CD8-positive, alpha-beta T cell (primary cell): ENCODE measurements at places on chromosomes 11 and 22.

DNA sequence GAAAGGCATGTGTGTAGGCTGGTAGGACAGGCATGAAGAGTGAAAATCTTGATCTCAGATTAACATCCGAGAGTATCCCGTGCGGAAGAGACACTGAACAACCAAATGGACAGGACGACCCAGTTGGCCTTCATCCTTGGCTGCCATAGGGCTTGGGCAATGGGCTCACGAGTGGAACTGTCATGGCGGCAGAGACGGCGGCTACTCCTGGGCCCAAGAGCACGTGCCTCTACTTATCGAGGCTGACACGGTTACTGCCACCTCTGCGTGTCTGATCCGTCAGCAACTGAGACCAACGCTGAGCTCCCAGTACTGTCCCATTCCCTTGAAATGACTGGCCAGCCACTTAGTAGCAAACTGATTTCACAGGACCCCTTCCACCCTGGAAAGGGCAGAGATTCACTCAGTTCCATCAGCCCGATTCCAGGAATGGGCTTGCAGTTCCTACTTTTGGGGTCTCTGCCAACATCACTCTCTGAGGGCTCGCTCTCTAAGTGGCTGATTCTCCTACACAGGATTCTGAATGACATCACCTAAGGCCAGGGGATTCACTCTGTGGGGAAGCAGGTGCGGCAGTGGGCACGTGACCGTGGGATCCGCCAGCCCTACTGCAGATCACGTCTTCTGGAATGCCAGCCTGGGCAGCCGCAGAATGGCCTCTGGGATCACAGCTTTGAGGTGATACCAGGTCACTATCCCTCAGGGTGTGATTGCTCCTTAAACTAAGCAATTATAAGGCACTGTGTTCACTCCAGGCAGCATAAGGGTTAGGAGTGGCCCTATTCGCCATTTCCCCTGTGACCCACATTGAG lies 97.8 kb downstream of the RPS6KA4 start:
- DNase-seq = no peak

- no peak for DNase-seq
Observed at GRCh38 chr11:4018641-4019040, 76.0 kb upstream of the RRM1 start.

DNA sequence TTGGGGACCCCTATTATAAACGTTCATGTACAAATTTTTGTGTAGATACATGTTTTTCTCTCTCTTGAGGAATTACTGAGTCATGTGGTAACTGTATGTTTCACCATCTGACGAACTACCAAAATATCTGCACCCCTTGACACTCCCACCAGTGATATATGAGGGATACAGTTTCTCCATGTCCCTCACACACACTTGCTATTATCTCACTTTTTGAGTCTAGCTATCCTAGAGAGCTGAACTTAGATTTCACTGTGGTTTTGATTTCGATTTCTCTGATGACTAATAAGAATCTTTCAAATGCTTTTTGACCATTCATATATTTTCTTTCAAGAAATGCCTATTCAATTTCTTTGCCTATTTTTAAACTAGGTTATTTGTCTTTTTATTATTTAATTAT lies 200.2 kb downstream of the PGR start:
- DNase-seq = no peak

GRCh38 chr11:114202011-114202609 lies 94.1 kb upstream of the NNMT start:
- no peak for DNase-seq

GRCh38 chr11:28738549-28738948 lies 630.4 kb downstream of the METTL15 start:
- DNase-seq = no peak

DNA sequence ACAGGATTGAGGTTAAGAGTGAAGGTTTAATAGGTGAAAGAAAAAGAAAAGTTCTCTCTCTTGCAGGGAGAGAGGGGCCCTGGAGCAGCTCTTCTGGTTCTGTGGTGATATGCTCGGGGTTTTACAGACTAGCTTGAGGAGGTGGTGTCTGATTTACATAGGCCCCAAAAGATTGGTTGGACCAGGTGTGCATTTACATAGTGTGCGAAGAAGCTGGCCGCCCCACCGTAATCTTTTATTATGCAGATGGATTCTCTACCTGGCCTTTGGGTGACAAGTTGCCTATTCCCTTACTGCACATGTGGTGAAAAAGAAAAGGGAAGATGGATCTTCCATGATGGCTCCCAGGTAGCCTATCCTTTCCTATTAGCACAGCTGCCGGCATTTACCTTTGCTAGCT lies 219.9 kb upstream of the GRIA4 start:
- DNase-seq = no peak

GRCh38 chr11:70029861-70030380 lies 48.2 kb upstream of the ANO1 start:
- no peak for DNase-seq

DNA sequence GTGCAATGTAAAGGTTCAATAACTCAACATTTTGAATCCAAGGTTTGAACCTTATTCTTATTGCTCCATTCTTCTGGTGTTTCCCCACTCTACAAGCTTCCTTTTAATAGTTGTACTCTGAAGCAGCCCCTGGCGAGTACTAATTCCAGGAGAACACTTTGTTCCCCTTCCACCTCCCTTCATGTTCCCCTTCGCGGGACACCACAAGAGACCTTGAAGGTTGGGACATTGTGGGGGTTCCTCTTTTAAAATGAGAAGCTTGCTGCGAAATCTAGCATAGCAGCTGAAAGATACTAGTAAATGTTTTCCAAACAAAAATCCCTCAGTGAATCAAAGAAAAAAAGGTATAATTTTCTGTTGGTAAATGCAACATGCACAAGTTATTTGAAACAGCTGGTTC lies 626.3 kb upstream of the LRRC4C start:
- DNase-seq = no peak

GRCh38 chr11:33540946-33541915 lies 159.4 kb downstream of the C11orf91 start:
- no peak for DNase-seq

DNA sequence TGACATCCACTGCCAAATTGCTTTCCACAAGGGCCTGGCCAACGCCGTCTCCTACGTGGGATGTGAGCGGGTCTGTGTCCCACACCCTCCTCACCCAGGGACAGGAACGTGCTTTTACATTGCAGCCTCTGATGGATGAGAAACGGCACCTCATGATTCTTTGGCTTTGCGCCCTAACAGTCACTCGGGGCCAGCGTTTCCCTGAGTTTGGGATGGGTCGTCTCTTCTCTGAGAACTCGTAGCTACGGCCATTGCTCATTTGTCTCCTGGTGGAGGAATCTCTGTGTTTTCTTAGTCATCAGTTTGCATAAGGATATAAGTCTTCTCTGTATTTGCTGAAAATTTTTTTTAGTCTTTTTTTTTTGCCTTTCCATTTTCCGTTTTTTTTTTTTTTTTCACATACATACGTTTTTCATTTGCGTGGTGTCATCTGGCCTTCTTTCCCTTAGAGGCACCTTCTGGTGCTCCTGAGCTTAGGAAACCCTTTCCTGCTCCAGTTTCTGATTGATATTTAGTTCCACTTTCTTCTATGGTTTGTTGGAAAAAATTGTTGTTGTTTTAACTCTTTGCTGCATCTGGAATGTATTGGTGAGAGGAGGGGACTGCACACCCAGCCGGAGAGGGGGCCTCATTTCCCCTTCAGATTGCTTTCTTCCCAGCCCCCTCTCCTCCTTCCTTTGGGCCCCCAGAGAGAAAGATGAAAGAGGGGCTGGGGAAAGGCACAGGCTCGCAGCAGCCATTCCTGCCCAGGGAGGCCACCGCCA lies 12.0 kb downstream of the TNNT3 start:
- no peak for DNase-seq

DNA sequence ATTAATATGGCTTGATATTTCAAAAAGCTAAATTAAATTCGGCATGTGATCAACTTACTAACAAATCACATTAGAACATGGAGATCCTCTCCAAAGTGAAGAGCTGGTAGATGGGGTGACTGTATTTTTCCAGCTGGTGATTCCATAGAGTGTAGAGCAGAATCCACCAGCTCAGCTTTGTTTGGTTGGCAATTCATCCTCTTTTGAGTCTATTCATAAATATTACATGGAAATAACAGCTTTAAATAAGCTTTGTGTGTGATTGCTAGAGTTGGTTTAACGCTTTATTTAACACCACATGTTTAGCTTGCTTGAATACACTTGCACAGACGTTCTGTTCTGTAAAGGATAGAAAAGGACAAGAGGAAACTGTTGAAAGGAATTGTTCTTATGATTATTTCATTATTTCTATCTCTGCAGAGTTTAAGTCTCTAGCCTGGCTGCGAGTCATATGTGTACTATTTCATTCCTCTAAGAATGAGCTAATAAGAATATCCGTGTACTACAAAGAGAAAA lies 738.3 kb upstream of the KIRREL3 start:
- no peak for DNase-seq

DNA sequence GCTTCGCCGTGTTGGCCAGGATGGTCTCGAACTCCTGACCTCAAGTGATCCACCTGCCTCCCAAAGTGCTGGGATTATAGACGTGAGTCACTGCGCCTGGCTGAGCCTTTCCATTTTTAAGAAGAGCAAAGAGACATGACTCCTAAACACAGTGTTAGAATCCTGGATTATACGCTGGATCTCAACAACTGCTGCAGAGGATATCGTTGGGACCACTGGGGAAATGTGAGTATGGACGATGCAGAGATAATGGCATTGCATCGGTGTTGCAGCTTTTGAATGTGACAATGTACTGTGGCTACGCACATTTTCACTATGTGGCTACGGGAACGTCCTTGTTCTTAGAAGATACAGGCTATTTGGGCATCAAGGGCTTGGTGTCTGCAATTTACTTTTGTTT lies 6.2 kb downstream of the MRGPRF start:
- DNase-seq = no peak

DNA sequence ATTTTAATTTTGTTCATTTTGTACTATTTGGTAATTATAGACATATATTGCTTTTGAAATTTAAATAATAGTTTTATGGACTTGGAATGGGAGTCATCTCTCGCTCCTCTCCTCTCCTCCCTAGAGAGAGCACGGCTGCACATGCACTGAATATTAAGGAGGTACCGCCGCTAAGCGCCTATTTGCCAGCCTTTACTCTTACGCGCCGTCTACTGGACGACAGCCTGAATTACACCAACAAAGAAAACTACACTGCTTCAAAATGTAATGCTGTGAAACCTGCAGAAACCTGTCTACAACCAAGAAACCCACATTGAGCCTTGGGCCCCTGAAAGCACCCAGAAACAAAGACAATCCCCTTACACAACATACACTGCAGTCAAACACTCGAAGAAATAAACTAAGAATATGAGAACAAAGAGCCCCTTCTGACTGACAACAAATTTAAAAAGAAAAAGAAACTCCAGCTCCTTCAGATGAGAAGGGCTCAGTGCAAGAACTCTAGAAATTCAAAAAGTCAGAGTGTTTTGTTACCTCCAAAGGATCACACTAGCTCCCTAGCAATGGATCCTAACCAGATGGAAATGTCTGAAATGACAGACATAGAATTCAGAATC lies 737.2 kb downstream of the LRRC4C start:
- DNase-seq = no peak

GRCh38 chr11:35192347-35192746 lies 53.4 kb downstream of the CD44 start:
- DNase-seq = no peak

GRCh38 chr11:32899438-32899837 lies 6.8 kb downstream of the QSER1 start:
- no peak for DNase-seq

DNA sequence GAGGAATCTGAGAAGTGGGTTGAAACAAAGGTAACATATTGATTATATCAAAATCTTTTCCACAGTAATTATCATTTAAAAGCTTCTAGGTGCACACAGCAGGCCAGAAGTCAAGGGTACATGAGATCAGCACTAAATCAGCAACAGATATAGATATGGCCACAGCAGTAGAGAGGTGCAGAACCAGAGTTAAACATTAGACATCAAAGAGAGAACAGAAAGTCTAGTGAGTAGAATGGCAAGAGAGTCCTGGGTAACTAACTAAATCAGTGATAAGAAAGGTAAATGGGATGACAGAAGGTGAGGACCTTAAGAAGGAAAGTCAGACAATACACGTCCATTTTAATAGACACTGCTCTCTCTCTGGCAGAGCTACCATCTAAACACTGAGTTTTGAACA lies 119.5 kb upstream of the GRIA4 start:
- no peak for DNase-seq

DNA sequence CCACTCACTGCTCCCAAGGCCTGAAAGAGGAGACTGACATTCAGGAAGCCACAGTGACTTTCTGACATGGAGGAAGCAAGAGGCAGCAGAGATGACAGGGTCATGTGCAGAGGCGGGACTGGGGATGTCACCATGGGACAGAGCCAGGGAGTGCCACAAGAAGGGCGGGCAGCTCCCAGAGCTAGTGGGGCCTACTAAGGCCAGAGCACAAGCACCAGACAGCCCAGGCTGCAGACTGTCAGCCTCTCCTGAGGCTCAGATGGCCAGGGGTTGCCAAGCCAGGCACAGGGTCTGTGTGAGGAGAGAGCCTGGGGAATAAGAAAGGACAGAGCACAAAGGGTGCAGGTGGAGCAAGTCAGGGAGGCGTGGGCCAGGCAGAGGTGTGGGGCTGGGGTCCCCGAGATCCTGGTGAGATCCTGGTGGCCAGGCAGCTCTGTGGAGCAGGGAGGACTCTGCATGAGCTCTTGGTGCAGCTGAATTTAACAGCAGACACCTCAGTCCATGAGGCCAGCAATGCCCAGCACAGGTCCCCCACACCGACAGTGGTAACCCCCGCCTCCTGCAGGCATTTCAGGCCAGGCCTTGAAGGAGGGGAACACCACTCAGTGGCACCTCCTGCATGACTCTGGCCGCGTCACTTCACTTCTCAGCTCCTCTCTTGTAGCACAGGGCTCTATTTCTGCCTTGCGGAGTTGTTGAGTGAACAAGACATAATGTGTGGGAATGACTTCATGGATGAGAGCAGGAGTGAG lies 52.3 kb downstream of the SGSM3 start:
- no peak for DNase-seq

GRCh38 chr22:20957102-20957682 lies 9.9 kb upstream of the AIFM3 start:
- no peak for DNase-seq

DNA sequence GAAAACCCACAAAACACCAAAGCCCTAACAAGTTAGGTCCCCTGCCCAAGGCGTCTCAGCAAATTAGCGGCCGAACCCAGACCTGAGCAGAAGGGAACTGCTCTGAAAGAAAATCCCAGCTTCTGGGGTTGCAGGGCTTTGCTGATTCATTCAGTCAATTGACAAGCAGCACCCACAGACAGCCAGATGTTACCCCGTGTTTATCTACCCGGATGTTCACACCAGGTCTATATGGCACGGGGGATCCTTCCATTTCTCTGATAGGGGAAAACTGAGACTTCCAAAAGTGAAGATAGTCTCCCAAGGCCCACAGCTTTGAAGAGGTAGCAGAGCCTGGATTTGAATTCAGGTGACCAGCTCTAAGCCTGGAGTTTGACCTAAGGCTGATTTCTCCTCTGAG lies 14.0 kb upstream of the OAF start:
- DNase-seq = no peak

DNA sequence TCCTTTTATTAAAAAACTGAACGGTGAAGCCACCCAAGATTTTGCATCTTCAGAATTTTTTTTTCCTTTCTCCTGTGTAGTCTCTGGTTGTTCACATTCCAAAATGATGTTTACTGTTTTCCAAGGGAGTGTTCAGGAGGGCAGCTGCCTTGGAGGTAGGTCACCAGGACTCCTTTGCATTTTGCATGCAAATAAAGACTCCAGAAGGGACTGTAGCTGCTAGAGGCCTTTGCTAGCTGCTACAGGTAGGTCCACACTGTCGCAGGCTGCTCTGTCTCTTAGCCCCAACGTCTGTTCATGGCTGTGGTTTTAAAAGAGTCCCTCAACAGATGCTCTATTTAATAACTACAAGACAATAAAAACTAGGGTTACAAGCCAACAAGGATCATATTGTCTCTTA lies 11.4 kb downstream of the CTSC start:
- DNase-seq = no peak

- no peak for DNase-seq
Observed at GRCh38 chr11:44243086-44243485, 66.9 kb downstream of the ALX4 start.
